ENCODE measurements at places on chromosomes 11 and 22. TPM values are rescaled to one million over a fixed set of nuclear protein-coding genes. Genes with fewer than 3 reads are reported as not detected.

DNA sequence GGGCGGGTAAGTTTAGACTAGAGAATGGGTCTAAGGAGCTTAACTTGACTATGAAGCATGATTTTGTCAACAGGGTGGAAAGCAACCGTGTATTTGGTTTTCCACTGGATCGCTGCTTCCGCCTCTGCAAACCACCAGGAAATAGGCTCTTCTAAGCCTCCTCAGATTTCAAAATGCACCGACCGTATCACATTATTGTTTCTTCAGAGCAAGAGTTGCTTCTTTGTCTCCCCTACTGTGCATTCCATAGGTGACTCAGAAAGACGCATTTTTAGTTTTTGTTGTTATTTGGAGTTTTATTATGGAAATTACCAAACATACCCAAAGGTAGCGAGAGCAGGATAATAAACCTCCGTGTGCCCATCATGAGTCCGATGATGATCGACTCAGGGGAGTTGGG is 64.3 kb upstream of the RASD2 start:
- DNase-seq = no peak

DNA sequence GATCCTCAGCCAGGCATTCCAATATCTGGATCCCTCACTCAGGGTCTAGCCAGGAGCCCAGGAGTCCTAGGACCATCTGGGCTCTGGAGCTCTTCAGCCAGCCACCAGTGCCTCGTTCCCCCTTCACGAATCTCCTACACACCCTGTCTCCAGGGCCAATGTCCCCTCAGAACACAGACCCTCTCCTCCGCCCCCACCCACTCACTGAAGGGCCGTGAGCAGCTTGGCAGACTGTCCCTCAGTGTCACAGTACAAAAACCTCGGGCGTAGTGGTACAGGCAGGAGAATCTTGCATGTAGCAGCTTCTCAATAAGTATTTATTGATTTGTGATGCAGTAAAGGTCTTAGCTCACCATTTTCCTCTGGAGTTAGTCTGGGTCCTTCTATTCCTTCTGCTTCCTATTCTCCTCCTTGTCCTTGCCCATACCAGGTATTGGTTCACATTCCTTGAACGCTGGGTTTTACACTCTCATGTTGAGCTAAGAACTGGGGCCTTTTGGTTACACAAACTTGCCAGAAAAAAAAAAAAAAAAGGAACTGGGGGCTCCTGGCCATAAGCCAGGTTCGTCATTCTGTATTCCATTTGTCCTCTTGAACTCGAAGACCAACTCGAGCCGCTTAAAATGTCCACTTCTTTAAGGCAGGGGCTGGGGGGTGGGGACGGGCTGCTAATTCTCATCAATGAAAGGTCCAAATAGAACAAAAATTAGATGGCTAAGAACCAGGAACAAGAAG is 2.3 kb downstream of the CXCR5 start:
- DNase-seq = no peak

DNA sequence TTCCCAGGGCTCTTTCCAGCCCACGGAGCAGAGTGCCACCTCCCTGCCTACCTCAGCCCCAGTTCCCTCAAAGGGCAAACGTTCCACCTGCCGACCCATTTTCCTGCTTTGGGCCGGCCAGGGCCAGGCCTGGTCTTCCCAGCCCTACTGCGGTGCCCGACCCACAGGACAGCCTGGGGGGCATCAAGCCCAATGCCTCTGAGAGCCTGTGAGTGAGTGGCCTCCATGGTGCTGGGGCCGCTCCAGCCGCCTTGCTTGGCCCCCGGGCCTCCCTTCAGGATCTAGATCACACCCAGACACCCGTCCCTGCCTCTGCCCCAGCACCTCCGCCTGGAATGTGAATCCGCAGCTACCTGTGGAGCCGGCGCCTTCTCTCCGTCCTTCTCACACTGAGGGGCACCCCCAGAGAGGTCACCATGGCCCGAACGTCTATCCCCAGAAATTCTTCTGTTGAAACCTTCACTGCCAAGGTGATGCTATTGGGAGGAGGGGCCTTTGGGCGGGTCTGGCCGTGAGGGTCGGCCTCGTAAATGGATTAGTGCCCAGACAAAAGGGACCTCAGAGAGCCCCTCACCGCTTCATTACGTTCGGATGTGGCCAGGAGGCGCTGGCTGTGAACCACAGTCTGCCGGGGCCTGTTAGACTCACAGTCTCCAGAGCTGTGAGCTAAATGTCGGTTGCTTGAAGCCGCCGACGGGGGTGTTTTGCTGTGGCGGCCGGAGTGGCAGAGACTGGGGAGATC is 36.2 kb upstream of the BRSK2 start:
- no peak for DNase-seq

DNA sequence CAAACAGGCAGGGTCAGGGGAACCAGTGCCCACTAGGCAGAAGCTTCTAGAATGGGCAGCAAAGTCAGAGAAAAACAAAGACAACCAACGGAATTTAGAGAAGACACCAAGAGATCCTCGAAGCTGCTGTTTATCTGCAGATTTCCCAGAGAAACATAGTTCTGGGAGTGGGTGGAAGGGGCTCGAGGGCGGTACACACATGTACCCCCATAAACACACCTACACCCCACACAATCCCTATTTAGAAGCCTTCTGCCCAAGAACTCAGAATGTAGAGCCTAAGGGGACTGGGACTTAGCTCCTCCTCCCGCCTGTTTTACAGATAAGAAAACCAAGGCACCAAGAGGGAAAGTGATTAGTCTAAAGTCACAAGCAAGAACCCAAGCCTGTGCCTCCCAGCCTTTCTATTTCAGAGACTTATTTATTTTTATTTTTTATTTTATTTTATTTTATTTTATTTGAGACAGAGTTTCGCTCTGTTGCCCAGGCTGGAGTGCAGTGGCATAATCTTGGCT is 6.4 kb downstream of the NPTXR start:
- no peak for DNase-seq

GRCh38 chr22:48370508-48371325 is 1457.0 kb downstream of the BRD1 start:
- no peak for DNase-seq

DNA sequence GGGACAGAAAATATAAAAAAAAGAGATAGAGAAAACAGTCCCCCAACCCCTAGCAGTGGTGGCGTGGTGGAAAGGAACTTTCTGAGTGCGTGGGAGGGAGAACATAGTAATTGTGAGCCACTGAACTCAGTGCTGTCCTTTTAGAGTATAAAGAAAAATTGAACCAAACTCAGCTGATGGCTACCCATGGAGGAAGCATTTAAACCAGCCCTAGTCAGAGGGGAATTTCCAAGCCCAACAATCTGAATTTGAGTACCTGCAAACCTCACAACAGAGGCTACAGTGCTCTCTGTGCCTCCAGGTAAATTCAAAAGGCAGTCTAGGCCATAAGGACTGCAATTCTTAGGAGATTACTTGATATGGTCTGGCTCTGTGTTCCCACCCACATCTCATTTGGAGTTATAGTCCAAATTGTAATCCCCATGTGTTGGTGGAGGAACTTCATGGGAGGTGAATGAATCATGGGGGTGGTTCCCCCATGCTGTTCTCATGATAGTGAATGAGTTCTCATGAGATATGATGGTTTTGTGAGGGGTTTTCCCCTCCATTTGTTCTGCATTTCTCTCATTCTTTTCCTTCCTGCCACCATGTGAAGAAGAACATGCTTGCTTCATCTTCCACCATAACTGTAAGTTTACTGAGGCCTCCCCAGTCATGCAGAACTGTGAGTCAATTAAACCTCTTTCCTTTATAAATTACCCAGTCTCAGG is 687.8 kb downstream of the FAM181B start:
- DNase-seq = no peak

DNA sequence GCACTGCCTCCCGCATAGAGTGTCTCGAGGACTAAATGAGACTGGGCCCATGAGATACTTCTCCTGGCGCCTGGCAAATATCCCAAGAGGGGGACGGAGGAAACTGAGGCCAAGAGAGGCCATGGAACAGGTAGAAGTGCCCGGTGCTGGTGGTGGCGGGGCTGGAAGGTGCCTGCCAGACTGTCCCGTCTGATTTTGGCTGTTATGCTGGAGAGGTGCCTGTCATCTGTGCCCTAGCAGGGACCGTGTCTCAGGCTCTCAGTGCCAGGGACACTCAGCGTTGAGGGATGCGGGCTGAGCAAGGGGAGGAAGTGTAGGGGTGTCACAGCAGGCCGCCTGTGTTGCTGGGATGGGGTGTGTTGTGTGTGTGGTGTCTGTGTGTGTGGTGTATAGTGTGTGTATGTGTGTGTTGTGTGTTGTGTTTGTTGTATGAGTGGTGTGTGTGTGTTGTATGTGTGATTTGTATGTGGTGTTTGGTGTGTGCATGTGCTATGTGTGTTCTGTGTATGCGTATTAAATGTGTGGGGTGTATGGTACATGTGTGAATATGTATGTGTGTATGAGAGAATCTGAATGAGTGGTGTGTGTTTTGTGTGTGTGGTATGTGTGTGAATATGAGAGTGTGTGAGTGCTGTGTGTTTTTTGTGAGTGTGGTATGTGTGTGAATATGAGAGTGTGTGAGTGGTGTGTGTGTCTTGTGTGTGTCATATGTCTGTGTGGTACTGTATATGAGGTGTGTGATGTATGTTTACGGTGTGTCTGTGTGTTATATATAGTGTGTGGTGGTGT is 21.3 kb upstream of the SHISAL1 start:
- no peak for DNase-seq

- no peak for DNase-seq
Observed at GRCh38 chr11:30317030-30317429, 5.9 kb upstream of the ARL14EP start.

- DNase-seq = no peak
Observed at GRCh38 chr22:41684194-41684593, 4.5 kb downstream of the SNU13 start.

- DNase-seq = no peak
Observed at GRCh38 chr11:8863838-8864237, 47.2 kb upstream of the AKIP1 start.

GRCh38 chr11:41947392-41947791 is 487.9 kb upstream of the LRRC4C start:
- no peak for DNase-seq

DNA sequence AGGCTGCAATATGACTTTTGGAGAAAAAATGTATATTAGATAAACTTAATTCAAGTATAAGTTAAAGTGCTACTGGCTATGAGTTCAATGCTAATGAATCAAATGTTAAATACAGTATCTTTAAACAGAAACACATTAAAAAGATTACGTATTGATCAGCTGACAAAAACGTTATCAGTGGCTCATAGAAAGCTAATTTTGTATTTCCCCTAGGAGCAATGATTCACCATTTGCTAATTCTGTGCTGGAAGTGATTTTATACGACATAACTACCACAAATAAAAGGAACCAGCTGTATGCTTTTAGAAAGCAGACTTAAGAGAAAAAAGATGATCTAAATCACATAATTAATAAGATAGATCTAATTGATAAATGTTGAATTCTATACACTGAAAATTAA is 43.6 kb downstream of the MRE11 start:
- DNase-seq = no peak

DNA sequence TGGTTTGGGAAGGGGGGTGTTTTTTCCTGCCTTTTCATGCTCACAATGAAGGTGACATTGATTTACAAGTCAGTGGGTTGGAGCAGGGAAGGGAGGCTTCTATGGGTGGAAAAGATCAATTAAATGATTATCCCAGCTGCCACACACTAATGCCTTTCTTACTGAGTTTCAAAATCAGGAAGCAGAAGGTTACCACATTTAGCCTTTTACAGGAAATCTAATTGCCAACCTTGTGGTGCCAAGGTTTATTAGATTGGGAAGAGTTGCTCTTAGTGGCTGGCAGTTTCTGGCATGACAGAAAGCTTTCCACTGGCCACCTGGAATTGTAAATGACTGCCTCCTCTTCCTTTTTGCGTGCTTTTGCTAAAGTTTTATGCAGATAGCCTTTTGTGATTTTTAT is 98.7 kb downstream of the NAV2 start:
- no peak for DNase-seq

- no peak for DNase-seq
Observed at GRCh38 chr22:25555586-25555985, 8.9 kb upstream of the GRK3 start.

DNA sequence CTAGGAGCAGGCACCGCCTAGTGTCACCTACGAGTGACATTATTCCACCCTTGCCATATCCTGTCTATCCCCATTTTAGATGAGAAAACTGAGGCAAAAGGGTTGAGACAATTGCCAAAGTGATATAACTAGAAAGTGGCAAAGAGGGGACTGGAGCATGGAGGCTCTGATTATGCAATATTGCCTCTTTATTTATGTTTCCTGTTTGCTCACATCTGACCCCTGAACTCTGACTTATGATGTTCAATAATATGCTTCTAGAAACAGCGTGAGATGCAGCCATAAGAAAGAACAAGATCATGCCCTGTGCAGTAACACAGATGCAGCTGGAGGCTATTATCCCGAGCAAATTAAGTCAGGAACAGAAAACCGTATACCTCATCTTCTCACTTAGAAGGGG is 7.7 kb downstream of the ELF5 start:
- no peak for DNase-seq

- DNase-seq = no peak
Observed at GRCh38 chr22:43088984-43089717, at the start of gene TTLL1. TSS of gene TTLL1 (minus strand) at chr22:43089391. CDS start at chr22:43075586, 13,805 bp downstream.

- no peak for DNase-seq
Observed at GRCh38 chr22:38325587-38325986, 8.4 kb upstream of the CSNK1E start.

- no peak for DNase-seq
Observed at GRCh38 chr22:44805711-44806110, 53.3 kb downstream of the ARHGAP8 start.

DNA sequence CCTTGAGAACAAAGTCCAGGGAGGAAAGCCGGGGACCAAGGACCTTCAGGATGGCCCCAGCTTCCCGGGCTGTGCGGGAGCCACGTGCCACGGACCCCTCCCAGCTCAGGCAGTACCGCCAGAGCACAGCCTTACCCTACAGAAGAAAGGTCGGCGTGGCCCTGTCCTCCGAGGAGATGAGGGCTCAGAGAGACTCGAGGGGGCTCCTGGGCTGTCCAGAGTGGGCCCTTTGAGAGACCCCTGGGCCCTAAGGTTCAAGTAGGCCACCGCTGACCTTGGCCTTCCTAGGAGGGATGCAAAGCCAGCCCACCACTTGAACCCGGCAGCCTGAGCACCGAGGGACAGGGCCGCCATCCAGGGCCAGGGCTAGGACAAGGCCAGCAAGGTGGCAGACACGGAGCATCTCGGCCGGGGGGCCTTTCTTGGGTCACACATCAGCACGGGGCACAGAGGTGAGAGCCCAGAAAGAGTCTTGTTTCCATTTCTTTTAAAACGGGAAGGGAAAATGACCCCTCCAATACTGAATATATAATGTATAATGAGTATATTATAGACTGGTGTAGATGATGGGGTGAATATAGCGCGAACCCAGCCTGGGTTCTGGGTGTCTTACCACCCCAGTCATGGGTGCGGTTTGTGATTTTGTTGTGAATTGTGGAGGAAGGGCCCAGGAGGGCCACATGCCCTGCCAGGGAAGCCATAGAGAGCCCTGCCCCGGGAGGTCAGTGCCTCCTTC is 34.4 kb upstream of the PPARA start:
- no peak for DNase-seq

- DNase-seq = peak; percentile 82
Observed at GRCh38 chr11:73335204-73335923, 27.3 kb downstream of the ARHGEF17 start.

- DNase-seq = no peak
Observed at GRCh38 chr11:128934926-128935325, 7.7 kb downstream of the TP53AIP1 start.

- no peak for DNase-seq
Observed at GRCh38 chr11:65576867-65577755, 1.3 kb downstream of the EHBP1L1 start.

- DNase-seq = no peak
Observed at GRCh38 chr11:2092956-2093412, 46.2 kb downstream of the IGF2 start.

Gene SCGB1A1
- polyA plus RNA-seq = not detected

Gene IL18
- 9.3 TPM for polyA plus RNA-seq

Gene OSM
- 0.17 TPM for polyA plus RNA-seq

Gene SLC5A4
- polyA plus RNA-seq = 0.64 TPM

Gene KCNJ1
- 101 TPM for polyA plus RNA-seq

Gene ZNF215
- polyA plus RNA-seq = 3.5 TPM

Gene ZBTB16
- 1.1 TPM for polyA plus RNA-seq

Gene ROM1
- polyA plus RNA-seq = 2.7 TPM
